ENCODE measurements at places on chromosomes 4 and X.

DNA sequence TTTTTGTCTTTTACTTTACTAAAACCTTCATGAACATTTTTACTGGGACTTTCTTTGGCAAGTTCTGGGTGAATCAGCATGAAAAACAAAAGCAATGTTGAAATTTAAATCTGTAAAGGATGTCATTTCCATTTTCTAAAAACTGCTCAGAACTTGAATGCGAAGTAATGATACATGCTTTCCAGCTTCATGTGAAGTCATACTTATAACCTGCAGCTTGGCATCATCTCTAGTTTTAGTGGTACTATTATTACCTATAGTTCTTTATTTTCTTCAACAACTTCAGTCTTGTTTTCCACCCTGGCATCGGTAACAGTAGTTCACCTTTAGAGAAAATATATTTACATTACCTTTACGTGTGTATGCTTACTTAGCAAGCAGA lies 421.4 kb upstream of the DIPK2B start:
- no peak for DNase-seq

DNA sequence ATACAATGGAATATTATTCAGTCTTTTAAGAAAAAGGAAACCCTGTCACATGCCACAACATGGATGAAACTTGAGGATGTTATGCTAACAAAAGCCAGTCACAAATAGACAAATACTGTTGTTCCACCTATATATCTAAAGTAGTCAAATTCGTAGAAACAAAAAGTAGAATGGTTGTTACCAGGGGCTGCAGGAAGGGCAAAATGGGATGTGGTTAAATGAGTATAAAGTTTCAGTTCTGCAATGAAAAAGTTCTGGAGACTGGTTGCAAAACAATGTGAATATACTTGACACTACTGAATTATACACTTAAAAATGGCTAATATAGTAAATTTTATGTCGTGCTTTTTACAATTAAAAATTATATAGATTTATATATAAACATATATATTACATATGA lies 12.2 kb downstream of the SPOCK3 start:
- no peak for DNase-seq

DNA sequence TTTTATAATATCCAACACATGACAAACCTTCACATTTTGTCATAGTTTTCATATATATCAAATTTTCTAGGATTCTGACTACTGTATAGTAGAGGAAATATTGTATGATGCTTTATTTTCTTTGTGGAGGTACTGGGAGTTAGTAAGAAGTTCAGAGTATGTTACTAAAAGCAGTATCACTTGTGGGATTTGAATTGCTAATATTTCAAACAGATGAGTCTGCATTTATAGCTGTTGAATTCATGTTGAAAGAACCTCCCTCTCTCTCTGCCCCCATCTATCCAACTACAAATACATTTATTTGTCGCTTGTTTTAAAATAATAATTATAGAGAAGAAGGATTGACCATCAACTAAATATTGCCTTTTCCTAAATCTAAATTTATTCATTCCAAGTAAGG lies 29.8 kb upstream of the MAPK10 start:
- DNase-seq = no peak

DNA sequence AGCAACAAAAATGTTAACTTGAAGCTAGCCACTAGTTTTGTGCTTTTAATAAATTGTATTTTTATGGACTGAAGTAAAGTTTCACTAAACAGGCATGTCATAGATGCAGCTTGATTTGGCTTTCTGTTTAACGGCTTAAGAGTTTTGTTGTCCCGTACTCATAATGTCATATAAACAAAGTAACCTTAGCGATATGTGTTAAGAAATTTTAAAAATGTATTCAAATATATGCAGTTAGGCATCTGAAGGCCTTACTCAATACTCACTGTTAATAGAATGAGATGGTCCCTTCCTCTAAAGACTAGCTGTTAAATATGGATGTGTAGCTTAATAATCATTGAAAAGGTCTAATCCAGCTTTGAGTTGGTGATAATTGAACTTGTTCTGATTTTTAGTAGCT lies 1.0 kb upstream of the SCLT1 start:
- no peak for DNase-seq

DNA sequence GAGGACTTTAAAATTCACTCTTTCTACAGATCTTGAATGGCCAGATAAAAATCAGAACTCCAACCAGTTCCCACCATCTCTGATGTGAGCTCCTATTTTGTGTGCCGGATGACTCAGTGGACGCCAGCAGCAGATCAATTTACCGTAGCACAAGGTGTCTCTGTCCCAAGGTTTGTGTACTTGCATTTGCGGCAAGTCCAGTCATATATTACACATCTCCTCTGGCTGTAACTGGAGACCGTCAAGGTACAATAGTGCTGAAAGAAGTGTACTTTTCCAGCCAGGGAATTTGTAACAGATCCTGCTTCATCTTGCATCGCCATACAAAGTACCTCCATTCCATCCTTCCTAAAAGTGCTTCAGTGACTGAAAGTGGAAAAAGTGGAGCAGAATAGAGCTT lies 108.2 kb upstream of the SORBS2 start:
- DNase-seq = no peak

GRCh38 chr4:165208221-165208652 lies 876 bp downstream of the KLHL2 start:
- DNase-seq = no peak

- DNase-seq = no peak
Observed at GRCh38 chr4:145934434-145935047, 4.1 kb downstream of the ZNF827 start.

GRCh38 chr4:732911-733630 lies 27.4 kb downstream of the PCGF3 start:
- DNase-seq = no peak

DNA sequence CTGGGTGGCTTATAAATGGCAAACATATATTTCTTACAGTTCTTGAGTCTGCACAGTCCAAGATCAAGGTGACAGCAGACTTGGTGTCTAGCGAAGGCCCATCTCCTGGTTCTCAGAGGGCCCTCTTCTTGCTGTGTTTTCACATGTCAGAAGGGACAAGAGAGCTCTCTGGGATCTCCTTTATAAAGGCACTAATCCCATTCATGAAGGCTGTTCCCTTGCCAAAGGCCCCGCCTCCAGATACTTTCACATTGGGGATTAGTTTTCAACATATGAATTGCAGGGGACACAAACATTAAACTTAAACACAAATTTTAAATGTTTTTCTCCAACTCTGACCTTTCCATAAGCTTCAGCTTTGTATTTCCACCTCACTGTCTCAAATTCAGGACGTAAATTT lies 1135.0 kb upstream of the TENM3 start:
- DNase-seq = no peak

GRCh38 chr4:16864199-16864598 lies 34.2 kb downstream of the LDB2 start:
- no peak for DNase-seq

- no peak for DNase-seq
Observed at GRCh38 chr4:704198-704891, 1.3 kb upstream of the PCGF3 start.

DNA sequence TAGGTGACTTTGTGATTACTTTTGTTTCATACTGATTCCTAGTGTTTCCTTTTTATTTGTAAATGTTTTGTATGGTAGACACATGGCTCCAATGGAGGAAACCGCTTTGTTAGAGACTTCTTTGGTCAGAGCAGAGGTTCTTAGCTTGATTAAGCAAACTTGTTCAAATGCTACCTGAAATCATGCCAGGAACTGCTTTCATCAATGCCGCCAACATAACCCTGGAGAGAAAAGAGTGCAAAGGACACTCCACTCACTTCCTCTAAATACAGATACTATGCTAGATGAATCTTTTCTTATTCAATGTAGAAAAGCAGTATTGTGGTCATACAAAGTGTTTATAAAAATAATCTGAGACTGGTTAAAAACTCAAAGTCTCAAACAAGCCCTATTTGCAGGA lies 25.7 kb upstream of the COX7B2 start:
- no peak for DNase-seq

DNA sequence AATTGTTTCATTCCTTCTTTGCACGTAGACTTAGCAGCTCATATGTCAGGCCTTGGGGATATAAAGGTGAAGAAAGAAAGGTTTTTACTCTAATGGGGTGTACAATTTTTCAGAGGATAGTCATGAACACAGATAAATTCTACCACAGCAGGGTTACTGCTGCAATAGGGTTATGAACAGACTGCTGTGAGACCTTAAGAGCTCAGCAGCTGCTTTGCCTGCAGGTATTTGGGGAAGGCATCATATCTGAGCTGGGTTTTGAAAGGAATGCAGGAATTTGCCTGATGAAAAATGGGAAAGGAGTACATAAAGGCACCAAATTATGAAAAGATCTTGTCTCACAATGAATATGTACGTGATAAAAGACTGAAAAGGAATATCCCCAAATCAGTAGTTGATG lies 128.9 kb downstream of the CEP135 start:
- DNase-seq = no peak

DNA sequence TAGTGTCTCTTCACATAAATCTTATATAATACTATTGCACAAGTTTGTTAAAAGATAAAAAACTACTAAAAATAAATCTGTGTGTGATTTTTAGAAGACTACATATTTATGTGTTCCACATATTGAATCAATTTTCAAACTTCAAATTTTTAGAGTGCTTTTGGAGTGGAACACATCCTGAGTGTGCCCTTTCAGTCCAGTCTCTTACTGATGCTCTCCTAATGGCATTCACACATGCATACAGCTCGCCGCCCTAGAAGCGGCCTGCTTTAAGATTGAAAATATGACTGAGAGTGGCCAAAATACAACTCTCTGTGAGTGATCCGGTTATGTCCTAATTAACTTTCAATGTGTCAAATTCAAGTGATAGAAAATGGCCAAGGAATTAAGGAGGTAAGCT lies 628.8 kb downstream of the ANKRD50 start:
- DNase-seq = no peak

DNA sequence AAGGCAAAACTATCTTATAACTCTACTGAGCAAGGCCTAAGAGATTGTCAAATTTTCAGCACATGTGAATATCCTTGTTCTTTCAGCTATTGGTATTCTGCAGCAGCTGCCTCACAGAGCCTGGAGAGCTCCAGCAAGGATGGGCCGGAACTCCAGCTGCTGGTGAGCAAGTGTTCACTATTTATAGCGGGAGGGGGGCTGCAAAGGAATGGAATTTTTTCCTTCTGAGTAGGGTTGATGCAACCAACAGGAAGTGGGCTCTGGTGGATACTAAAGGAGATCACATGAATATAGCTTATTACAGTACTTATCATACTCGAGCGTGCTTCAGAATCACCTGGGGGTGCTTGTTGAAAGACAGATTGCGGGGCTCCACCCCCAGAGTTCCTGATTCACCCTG lies 20.2 kb upstream of the SETD7 start:
- DNase-seq = no peak

- DNase-seq = no peak
Observed at GRCh38 chr4:41140410-41140809, 73.9 kb downstream of the APBB2 start.

DNA sequence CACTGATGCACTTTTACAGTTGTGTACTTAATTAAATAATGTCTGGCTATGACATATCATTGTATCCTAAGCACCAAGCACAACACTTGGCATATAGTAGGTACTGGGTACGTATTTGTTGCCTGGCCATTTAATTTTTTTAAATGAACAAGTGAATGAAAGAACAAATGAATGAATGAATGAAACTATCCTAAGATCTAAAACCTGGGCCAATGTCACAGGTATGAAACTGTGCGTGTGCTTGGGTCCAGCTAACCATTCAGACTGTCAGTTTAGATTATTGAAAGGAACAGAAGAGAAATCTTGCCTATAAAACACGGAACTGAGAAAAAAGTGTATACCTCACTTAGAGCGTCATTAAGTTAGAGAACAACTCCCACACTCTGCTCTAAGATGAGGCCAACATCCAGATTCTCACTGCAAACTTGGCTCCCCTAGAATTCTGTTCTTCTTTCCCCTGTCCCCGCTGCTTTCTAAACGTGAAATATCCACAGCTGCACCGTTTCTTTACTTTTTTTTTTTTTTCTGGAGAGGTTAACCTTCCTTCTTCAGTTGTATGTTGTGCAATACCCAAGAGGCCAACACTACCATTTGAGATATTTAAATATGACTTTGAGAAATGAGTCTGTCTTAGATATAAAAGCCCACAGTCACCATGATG lies 17.3 kb upstream of the SEL1L3 start:
- no peak for DNase-seq

DNA sequence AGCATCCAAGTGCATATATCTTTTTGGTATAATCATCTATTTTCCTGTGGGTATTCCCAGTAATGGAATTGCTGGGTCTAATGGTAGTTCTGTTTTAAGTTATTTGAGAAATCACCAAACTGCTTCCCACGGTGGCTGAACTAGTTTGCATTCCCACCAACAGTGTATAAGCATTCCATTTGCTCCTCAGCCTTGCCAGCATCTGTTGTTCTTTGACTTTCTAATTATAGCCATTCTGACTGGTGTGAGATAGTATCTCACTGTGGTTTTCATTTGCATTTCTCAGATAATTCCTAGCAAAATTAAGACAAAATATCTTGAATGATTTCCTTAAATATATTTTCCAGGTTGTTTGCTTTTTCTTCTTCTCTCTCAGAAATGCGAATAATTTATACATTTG lies 341.1 kb downstream of the GBA3 start:
- no peak for DNase-seq

DNA sequence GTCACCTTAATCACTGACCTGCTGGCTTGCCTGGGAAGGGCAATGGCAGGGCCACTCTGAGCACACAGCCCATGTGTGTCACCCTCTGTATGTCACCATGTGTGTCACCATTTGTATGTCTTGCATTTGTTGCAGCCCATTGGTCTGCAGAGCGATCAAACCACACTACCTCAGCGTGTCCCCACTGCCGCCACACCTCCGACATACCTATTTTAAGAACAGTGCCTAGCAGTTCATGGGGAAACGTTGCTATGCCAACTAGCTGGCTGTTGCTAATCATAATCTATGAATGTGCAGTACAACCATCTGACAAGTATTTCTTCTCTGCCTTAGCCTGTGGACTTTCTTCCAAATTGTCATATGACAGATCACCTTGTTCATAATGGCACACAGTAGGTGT lies 8.0 kb upstream of the CRMP1 start:
- no peak for DNase-seq

GRCh38 chrX:17685026-17685425 lies 52.3 kb upstream of the SCML1 start:
- no peak for DNase-seq

DNA sequence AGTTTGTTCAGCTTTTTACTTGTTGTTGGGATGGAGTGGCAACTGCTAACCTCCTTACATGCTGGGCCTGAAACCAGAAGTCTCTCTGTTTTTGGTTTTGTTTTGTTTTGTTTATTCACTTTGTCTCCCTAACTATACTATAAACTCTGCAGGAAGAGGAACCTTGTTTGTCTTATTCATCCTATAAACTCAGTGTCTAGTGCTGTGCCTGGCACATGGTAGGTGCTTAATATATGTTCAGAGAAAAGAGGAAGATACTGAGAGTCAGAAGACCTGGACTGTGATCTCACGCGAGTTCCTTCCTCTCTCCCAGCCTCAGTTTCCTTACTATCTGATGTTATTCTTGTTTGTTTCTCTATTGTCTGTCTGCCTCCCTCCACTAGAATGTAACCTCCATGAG lies 71.3 kb downstream of the PRPS1 start:
- DNase-seq = no peak

GRCh38 chrX:31356275-31357212 lies 284.7 kb upstream of the FTHL17 start:
- DNase-seq = no peak

Measured in NK-92 treated with Interleukin-12 subunit alpha and Interleukin-12 subunit beta, amount 100 ng/mL, for 24 hours (cell line).